Ascending aorta (tissue), 2 donors: ENCODE measurements at places on chromosomes 3 and 15.

- no peak for DNase-seq
These were observed 134.7 kb upstream of the CCDC54 start for GRCh38 chr3:107242579-107242978.

GRCh38 chr15:69599271-69599670, 146.7 kb downstream of the RPLP1 start:
- DNase-seq = no peak

GRCh38 chr3:72337480-72337855, 510.8 kb downstream of the SHQ1 start:
- DNase-seq = no peak

DNA sequence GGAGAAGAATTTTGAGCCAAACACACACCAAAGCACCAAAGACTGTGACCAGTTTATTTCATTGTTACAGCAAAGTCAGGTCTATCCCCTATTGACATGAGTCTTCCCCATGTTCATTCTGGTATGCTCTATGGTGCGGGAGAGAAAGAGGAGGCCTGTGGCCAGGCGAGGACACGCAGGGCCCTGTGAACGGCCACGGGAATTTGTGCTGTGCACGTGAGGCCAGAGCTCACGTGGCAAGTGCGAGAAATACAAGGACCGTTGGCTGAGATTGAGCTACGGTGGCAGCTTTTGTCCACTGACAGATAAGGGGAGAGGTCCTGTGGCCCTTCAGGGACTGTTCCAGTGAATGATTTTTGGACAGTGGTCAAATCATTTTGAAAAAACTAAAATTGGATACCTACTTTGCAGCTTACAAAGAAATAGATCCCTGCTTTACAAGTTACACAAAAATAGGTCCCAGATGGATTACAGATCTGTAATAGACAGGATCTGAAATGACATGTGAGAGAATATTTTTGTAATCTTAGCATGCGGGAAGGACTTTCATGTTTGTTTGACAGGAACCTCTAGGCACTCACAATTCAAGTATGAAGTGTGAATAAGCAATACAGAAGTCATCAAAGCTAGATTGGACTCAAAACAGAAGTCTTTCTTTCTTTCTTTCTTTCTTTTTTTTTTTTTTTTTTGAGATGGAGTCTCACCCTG, 9.2 kb downstream of the ZSCAN2 start:
- DNase-seq = no peak

GRCh38 chr3:65473736-65474135, 565.0 kb downstream of the MAGI1 start:
- no peak for DNase-seq

DNA sequence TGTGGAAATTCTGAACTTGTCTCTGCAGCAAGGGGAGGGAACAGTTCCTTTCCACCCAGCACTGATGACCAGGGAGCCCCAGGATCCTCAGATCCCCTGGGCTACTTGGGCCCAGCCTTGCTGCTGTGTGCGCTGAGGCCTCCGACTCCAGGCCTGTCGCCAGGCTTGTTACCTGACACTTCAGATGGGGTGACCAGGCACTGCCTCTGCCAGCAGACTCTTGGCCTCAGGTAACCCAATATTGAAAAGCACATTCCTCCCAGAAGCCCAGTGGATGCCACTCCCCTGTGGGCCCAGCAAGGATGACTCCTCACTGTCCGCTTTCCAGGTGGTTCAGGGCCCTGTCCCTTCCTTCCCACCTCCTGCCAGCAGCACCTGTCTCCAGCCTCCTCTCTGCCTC, 3.5 kb upstream of the PLA2G4E start:
- DNase-seq = no peak
